ENCODE measurements at places on chromosomes 2 and 18.

DNA sequence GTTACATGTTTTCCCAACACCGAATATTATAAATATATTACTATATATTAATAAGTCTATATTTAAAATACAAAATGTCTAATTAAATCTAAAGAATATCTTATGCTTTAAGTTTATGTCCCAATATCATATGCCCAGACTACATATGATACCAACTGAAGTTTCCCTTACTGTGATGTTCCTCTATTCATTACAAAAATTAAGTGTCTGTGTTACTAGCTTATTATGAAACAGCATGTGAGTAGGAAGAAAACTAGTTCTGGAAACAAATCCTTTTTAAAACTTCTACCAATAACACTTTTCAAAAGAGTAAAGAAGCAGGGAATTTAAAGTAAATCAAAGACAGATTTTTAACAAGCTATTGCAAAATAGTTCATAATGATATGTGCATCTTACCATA, 17.8 kb downstream of the HNRNPLL start:
- no peak overlapping the region for H3K4me3 ChIP-seq
- H3K27me3 ChIP-seq, result no peaks in the 10 kb centered on the region

DNA sequence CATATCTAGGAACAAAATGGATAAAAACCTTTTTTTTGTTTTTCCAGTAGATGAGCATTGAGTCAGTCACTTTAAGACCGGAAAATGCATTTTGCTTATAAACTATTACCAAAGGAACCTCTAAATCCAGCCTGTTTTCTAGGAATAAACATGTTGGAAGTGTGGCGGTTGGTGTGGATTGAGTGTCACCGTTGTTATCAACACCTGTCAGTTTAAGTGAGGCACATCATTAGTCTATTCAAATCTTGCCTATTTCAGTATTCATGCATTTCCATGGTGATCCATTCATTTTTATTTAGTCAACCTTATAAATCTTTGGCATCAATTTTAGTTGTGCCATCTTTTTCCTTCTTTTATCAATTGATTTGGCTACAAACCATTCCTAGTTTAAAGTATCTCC, 3.3 kb downstream of the KLHL29 start:
- H3K36me3 ChIP-seq, result no peaks in the 10 kb centered on the region
- peaks cover 33% of the 10 kb centered on the region for H3K4me1 ChIP-seq
- DNase-seq, result no peak
- no peak overlapping the region for H3K4me3 ChIP-seq

DNA sequence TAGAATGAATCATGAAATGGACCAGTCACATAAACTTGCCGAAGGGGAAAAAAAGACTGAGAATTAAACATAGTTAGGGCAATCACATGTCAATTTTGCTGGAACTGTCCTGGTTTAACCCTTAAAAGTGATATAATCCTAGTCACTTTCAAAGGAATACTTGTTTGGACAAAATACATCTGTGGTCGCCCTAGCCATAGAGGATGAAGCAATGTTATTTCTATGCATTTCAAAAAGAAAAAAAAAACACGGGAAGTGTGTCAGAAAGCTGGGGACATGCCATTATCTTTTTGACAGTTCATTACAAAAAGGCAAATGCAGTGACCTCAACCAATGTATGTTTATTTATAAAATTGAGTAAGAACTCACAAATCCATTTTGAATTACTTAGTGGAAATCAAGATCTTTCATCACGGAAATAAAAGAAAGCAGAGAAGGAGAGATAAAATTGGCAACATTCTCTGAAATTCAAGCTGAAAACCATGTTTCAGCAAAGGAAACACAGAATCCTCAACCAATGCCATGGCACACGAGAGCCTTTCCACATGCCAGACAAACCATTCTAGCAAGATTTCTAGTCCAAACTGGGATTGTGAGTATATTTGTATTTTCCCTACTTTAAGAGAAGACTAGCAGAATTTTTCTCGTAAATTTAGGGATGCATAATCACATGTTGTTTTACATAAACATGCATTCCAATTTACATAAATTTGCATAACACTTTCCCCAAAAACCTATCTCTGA, 854.3 kb upstream of the ACVR2A start:
- H3K4me3 ChIP-seq, result no peak overlapping the region
- peaks cover 15% of the 10 kb centered on the region for H3K4me1 ChIP-seq
- no peaks in the 10 kb centered on the region for H3K36me3 ChIP-seq
- DNase-seq, result no peak

DNA sequence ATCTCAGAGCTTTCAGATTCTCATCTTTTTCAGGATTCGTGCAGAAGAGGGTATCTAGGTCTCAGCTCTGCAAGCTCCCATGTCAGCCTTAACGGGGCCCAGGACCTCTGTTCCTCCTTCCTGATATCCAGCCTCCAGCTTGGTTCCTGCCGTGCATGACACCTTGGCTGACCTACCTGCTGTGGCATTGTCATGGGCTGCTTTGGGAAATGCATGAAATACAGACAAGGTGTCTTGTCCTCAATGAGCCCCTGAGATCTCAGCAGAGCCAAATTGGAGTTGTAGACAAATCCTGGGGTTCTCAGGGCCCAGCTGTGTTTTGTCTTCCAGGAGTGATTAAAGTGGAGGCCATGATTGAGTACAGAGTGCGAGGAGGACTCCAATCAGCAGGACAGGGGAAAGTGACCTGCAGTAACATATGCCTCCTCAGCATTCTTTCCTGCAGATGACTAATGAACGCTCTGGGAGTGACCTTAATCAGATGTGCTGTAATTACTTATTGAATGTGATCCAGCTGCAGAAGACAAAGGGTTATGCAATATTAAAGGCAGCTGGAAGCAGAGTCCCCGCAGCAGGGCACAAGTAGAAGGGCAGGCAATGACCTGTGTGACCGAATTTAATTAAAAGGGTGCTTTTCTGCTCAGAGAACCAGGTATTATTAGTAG, 141.1 kb downstream of the CCBE1 start:
- H3K4me3 ChIP-seq, result no peak overlapping the region
- peaks cover 2% of the 10 kb centered on the region for H3K36me3 ChIP-seq
- H3K4me1 ChIP-seq, result no peaks in the 10 kb centered on the region
- no peak overlapping the region for H3K27ac ChIP-seq

DNA sequence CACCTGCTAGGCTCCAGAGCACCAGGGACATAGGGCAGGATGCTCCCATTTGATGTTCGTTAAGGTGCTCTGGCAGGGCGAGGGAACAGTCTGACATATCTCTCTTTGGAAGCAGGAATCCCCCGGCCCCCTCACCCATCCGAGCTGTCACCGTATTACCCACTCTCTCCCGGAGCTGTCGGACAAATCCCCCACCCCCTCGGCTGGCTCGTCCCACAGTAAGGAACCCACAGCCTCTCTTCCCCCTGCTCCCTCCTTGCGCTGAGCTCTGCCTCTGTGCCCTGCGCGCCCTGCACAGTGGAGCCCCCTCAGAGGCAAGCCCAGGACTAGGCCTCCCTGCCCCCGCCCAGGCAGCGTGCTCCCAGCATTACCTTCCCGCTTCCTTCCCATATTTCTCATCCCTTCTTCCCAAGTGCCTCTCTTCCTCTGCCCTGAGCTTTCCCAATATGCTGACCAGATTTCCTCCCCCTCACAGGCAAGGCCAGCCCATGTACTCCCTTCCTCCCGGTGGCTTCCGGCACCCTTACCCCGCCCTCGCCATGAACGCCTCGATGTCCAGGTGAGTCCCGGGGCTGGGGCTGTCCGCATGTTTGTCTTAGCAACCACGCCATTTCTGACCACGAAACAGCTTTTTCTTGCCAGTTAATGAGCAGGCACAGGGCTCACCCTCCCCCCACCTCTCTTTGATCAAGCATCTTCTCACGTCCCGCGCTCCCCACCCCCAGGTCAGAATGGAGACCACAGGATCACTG, 23.8 kb downstream of the TGOLN2 start:
- no peak for DNase-seq
- H3K27ac ChIP-seq, result no peak overlapping the region
- H3K4me1 ChIP-seq, result peaks cover 6% of the 10 kb centered on the region
- no peaks in the 10 kb centered on the region for H3K27me3 ChIP-seq
- peaks cover 17% of the 10 kb centered on the region for H3K36me3 ChIP-seq

GRCh38 chr2:226124548-226125011, 675.0 kb downstream of the IRS1 start:
- H3K27me3 ChIP-seq, result no peaks in the 10 kb centered on the region
- H3K4me1 ChIP-seq, result peaks cover 11% of the 10 kb centered on the region
- no peak overlapping the region for H3K27ac ChIP-seq
- no peak overlapping the region for H3K4me3 ChIP-seq
- DNase-seq, result no peak

- peak overlapping the region; percentile 81 for H3K27ac ChIP-seq
- H3K4me1 ChIP-seq, result peaks cover 14% of the 10 kb centered on the region
- DNase-seq, result no peak
- no peaks in the 10 kb centered on the region for H3K36me3 ChIP-seq
- no peaks in the 10 kb centered on the region for H3K27me3 ChIP-seq
These were observed 51.8 kb downstream of the PSD4 start for GRCh38 chr2:113225263-113226259.

GRCh38 chr2:206859330-206859739, 80.0 kb upstream of the CPO start:
- no peaks in the 10 kb centered on the region for H3K27me3 ChIP-seq
- H3K4me1 ChIP-seq, result peaks cover 22% of the 10 kb centered on the region
- no peak overlapping the region for H3K27ac ChIP-seq
- H3K36me3 ChIP-seq, result no peaks in the 10 kb centered on the region
- no peak for DNase-seq

DNA sequence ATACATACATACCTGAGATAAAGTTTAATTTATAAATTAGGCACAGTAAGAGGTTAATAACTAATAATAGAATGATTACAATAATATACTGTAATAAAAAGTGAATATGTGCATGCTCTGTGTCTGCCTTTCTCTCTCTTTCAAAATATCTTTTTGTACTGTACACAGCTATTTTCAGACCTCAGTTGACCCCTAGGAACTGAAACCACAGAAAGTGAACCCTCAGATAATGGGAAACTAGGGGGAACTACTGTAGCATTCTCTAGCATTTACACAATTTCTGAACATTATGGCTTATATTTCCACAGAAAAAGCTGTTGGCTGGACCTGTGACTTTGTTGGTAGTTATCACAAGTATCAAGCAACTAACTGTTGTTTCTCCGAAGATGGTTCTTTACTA, 25.9 kb downstream of the WDR75 start:
- no peak for DNase-seq
- peaks cover 35% of the 10 kb centered on the region for H3K36me3 ChIP-seq
- H3K27me3 ChIP-seq, result no peaks in the 10 kb centered on the region
- no peak overlapping the region for H3K4me3 ChIP-seq

DNA sequence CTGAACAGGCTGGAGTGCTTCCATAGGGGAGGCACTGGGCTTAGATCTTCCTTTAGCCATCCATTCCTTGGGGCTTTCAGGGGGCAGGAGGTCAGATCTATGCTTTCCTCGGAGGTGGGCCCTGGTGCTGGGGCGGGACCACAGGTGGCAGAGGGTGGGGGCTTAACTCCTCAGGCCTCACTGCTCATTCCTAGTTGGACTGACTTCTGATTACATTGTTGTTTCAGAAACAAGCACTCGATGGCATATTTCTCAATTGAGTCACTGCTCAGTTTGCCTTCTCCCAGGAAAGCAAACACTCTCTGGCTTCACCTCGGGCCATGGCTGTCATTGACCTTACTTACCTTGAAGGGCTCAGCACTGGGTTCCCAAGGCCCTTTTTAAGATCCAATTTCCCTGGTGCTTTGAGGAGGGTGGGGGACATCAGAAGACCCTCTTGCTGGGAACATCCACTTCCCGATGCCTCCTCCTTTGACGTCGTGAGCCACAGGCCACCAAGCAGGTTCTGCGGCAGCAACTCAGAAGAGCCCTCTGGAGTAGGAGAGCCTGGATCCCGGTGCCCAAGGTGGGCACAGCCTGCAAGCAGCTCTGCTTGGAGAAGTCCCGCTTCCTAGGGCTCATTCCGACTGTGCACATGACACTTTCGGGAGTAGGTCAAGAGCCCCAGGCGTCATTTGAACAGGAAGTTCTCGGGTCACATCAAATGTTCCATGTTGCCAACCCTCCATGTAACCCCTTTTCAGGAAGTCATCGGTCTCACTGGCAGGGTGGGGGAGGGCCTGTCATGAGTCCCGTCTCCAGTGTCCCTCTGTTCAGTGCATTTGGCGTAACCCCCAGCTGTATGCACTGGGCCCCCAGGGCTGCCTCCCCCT, 40.6 kb downstream of the SDC1 start:
- H3K36me3 ChIP-seq, result no peaks in the 10 kb centered on the region
- no peak overlapping the region for H3K4me3 ChIP-seq
- H3K4me1 ChIP-seq, result peaks cover 35% of the 10 kb centered on the region
- DNase-seq, result peak; percentile 41
- peak overlapping the region; percentile 51 for H3K27ac ChIP-seq
- H3K27me3 ChIP-seq, result no peaks in the 10 kb centered on the region

GRCh38 chr2:3611589-3611988, 16.7 kb downstream of the COLEC11 start:
- no peaks in the 10 kb centered on the region for H3K36me3 ChIP-seq
- no peaks in the 10 kb centered on the region for H3K4me1 ChIP-seq
- peak; percentile 53 for DNase-seq
- no peak overlapping the region for H3K27ac ChIP-seq
- no peak overlapping the region for H3K4me3 ChIP-seq

DNA sequence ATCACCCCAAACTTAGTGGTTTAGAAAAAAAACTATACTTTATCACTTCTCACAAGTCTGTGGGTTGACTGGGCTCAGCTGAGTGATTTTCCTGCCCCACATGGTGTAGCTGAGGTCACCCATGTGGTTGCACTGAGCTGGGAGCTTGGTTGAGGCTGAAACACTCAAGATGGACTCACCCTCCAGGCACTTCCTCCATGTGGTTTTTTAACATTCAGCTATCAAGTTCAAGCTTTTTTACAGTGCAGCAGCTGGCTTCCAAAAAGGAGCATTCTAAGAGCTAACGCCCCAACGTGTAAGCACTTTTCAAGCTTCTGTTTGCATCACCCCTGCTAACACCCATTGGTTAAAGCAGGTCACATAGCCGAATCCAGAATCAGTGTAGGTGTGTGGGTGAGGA, 105.9 kb upstream of the CREB1 start:
- no peaks in the 10 kb centered on the region for H3K27me3 ChIP-seq
- peaks cover 6% of the 10 kb centered on the region for H3K4me1 ChIP-seq
- H3K36me3 ChIP-seq, result no peaks in the 10 kb centered on the region

DNA sequence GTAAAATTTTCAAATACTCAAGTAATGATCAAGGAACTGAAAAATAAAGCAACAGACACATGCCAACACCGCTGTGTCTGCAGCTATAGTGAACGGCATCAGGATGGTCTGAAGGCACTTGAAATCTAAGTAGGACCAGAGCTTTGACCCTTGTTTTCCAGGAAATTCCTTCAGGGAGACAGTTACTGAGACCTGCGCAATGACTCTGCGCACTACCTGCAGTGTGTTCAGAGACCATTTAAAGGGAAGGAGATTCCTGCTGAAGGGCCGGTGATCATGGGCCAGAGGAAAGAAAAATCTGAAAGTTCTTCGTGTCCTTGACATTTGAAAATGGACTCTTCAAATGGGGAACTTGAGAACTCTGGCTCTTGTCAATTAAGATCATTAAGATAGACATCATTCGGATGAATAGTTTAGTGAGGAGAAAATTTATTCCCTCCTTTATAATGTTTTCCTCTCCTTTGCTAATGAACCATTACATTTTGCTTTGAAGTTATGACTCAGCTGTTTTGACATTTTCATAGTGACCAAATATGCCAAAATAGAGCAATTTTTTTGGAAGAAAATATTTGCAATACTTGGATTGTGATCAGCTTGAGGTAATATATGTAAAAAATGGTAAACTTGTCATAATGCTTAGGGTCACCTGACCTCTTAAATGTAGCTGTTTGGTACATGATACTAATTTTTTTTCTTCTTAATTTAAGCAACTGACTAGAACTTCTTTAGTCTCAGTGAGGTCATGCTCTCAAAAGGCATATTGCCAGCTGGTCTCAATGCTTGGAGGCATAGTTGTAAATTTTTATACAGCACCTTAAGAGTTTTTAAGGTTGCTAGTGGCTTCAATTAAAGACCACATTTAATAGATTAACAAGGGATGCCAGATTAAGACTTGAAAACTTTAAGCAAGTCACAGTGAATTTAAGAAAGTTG, 329.3 kb downstream of the ARHGAP15 start:
- DNase-seq, result no peak
- H3K4me3 ChIP-seq, result no peak overlapping the region
- no peaks in the 10 kb centered on the region for H3K27me3 ChIP-seq
- peaks cover 2% of the 10 kb centered on the region for H3K36me3 ChIP-seq
- H3K4me1 ChIP-seq, result no peaks in the 10 kb centered on the region
